ENCODE measurements at places on chromosomes 7 and 10. TPM values are rescaled to one million over a fixed set of nuclear protein-coding genes. Genes with fewer than 3 reads are reported as not detected.

DNA sequence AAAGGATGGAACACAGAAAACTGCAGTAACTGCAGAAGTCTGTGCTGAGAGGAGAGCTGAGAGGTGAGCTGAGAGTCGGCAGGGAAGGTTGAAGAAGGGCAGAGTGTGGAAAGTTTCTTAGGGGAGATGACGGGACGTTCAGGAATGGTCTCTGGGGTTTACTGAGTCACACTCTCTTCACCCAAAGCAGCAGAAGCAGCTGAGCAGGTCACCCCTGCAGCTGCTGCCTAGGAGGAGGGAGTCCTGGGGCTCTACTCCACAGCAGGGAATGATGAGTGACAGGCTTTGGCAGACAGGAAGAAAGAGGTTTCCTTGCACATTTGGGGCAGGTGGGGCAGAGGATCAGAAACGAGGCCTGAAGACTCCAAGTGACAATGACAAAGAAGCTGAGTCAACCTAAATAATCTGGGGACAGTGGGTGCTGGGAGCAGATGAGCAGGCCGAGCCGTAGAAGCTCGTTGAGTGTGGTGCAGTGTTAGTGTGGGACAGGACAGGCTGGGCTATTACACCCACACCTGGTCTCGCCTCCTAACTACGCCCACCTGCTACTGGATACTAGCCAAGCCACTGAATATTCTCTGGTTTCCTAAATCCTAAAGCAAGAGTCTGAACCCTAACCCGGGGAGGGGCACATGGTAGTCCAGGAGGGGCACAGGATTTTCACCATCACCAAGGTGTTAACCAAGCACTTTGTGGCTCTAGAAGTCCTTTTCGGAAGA, 24.9 kb downstream of the BEND7 start:
- peaks cover 6% of the 10 kb centered on the region for H3K27me3 ChIP-seq
- DNase-seq: no peak
- H3K4me3 ChIP-seq: no peak overlapping the region
- H3K27ac ChIP-seq: no peak overlapping the region

DNA sequence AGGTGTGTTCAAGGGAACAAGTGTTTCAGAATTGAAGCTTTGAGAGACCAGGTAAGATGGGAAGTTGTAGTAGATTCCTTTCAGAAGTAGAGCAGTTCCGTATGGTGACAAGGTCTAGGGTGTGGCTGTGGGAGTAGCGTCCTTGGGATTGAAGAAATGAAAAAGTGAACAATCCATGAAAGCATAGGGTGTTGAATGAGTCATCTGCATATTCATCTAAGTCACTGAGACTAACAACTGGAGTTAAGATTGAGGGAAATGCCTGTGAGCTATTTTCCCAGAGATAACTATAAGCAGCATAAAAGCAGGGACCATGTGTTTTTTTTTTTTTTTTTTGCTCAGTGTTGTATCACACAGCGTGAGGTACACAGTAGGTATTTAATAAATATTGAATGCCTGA, 134.8 kb downstream of the PHTF2 start:
- DNase-seq: no peak
- H3K36me3 ChIP-seq: peaks cover 6% of the 10 kb centered on the region
- no peak overlapping the region for H3K27ac ChIP-seq
- no peak overlapping the region for H3K4me3 ChIP-seq

CHST3 gene
- total RNA-seq: 0.16 TPM

DNA sequence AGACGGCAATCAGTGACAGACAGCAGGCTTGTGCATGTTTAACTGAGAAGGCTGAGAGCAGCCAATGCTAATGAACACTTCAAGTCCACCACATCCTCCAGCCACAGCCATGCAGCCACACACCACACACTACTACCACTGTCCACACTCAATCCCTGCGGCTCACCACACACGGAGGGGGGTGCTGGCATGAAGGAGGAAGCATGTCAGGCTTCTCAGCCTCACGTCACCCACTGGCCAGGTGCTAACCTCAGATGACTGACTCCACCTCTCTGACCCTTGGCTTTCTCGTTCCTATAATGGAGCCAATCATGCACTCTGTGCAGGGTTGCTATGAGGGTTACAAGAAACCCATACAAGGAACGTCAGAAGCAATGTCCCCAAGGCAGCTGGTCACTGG, 165.4 kb upstream of the RNF32 start:
- no peaks in the 10 kb centered on the region for H3K36me3 ChIP-seq
- H3K27me3 ChIP-seq: peaks cover 17% of the 10 kb centered on the region
- no peak overlapping the region for H3K27ac ChIP-seq
- no peak for DNase-seq

DNA sequence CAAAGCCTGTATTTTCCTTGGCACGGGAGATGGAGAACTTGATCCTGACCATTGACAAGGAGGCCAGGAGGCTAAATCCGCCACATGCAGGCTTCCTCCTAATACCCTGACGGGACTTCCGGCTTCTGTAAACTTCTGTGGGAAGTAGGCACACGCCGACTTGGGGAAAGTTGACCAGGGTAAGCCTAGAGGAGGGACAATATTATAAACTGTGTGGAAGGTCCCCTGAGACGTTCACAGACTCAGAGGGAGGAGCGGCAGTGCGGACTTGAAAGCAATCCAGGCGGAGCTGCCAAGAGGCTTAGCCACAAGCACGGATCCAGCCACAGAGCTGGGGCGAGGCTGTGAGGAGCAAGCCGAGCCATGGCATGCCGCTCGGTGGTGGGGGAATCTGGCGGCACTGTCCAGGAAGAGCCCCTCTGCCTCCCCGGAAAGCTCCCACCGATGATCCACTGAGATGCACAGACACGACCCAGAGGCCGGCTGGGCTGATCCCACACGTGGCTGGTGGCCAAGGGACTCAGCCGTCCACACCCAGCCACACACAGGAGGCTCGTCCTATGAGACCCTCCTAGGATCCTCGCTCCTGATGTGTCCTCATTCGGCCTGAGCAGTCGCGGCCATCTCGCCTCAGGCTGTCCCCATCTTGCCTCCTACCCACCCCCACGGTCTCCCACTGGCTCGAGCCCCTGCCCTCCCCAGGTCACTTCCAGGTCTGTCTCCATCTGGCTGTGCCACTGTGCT, 40.0 kb upstream of the INSIG1 start:
- H3K4me3 ChIP-seq: no peak overlapping the region
- H3K27ac ChIP-seq: no peak overlapping the region
- H3K4me1 ChIP-seq: peaks cover 4% of the 10 kb centered on the region
- H3K27me3 ChIP-seq: peaks cover 9% of the 10 kb centered on the region

- no peak overlapping the region for H3K27ac ChIP-seq
- no peaks in the 10 kb centered on the region for H3K36me3 ChIP-seq
- DNase-seq: no peak
- H3K27me3 ChIP-seq: peaks cover 19% of the 10 kb centered on the region
- H3K4me1 ChIP-seq: no peaks in the 10 kb centered on the region
These were observed 218.6 kb upstream of the INHBA start for GRCh38 chr7:41921453-41921981.

DNA sequence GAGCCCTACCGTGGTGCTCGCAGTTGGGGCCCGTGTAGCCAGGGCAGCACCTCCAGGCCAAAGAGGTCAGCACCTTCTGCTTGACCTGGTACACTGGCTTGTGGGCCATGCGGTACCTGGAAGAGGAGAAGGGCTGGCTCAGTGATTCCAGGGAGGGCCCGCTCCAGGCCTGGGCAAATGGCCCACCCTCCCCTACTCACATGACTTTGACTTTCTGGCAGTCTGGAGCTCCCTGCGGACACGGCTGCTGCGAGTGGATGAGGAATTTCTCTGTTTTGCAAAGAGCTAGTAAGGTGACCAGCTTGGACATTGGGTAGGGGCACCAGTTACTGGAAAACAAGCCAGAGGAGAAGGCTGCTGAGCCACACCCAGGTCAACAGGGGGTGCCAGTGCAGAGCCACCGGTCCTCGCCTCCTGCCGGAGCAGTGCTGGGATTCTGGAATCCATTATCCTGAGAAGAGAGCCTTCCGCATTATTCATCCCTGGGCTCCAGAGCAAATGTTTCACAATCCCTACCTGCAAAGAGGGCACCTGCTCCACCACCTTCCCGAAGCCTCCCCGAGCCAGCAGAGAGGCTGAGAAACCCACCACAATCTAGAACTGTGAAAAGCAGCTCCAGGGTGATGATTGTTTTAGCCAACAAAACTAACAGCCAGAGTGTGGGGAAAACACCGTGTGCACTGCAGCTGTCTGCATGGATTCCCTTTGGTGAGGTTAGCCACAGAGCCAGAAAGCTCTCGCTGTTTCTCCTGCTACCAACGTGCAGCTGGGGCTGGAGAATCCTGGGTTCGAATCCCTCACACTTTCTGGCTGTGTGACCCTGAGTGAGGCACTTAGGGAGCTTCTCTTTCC, 11.8 kb downstream of the MMRN2 start:
- H3K27me3 ChIP-seq: peaks cover 4% of the 10 kb centered on the region
- peaks cover 2% of the 10 kb centered on the region for H3K36me3 ChIP-seq
- peaks cover 20% of the 10 kb centered on the region for H3K4me1 ChIP-seq
- H3K4me3 ChIP-seq: no peak overlapping the region
- no peak overlapping the region for H3K27ac ChIP-seq
- no peak for DNase-seq

GRCh38 chr7:69823151-69823744, 225.0 kb downstream of the AUTS2 start:
- DNase-seq: no peak
- H3K36me3 ChIP-seq: no peaks in the 10 kb centered on the region
- no peak overlapping the region for H3K27ac ChIP-seq
- H3K4me1 ChIP-seq: no peaks in the 10 kb centered on the region
- no peaks in the 10 kb centered on the region for H3K27me3 ChIP-seq

- H3K4me1 ChIP-seq: no peaks in the 10 kb centered on the region
- H3K36me3 ChIP-seq: no peaks in the 10 kb centered on the region
- no peak overlapping the region for H3K27ac ChIP-seq
- H3K27me3 ChIP-seq: peaks cover 2% of the 10 kb centered on the region
- DNase-seq: no peak
These were observed 146.5 kb downstream of the TMEM178B start for GRCh38 chr7:141220263-141220880.

DNA sequence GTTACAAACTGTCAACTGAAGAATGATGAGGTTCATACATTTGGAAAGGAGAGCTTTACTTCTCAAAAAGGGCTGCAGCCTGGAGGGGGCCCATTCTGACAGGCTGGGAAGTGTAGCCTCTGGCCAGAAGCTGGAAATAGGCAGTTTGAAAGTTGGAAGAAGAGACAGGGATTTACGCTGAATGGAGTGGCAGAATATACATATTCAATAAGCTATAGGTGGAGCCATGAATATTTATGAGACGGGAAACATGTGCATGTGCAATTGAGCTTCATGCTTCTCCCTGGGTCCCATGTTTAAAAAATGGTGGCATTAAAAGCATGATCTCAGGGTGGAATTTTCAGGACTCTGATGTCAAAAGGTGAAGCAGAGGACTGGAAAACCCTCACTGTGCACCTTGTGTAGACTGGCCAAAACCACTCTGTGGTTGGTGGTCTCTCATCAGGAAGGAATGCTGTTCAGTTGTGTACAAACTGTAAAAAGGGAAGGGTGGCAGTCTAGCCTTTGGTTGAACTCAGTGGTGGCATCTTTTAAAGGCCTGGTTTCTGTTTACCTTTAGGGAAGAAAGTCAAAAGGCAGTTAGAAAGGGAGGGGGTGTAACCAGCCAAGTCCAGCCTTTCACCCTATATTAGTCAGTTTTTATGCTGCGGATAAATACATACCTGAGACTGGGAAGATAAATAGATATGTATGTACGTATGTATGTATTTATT, 7.2 kb upstream of the ACTR3B start:
- H3K36me3 ChIP-seq: no peaks in the 10 kb centered on the region
- no peaks in the 10 kb centered on the region for H3K4me1 ChIP-seq
- H3K4me3 ChIP-seq: no peak overlapping the region
- peaks cover 7% of the 10 kb centered on the region for H3K27me3 ChIP-seq

RAMP3 gene
- not detected for total RNA-seq

ENTPD1 gene
- 26.3 TPM for total RNA-seq

ZNRF2 gene
- 9.3 TPM for total RNA-seq

DNA sequence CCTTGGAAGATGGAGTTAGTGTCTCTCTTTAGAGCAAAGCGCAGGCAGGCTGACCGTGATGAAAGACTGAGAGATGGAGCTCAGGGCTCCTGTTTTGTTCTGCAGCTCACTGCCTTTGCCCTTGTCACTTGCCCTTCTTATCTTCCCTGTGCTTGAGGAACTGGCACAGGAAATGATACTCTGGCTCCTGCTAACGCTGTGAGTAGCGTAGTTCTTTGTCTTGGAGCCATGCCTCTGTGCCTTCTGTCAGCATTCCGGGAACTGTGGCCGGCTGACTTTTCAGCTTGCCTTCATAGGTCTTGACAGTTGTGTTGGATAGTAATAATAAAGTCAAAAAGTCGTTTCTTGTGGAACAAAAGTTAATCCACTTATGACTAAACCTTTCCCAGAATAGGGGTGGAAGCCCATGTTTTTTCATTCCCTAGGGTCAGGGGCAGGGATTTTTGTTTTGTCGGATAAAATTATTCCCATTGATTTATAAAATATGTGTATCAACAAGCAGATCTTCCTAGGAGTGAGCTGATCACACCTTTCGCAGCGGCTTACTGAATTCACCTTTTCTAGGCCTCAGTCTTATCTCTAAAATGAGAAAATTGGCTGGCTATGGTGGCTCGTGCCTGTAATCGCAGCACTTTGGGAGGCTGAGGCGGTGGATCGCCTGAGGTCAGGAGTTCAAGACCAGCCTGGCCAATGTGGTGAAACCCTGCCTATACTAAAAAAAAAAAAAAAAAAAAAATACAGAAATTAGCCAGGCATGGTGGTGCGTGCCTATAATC, 16.6 kb upstream of the TMEM236 start:
- no peaks in the 10 kb centered on the region for H3K4me1 ChIP-seq
- no peaks in the 10 kb centered on the region for H3K36me3 ChIP-seq
- H3K4me3 ChIP-seq: no peak overlapping the region
